ENCODE measurements at places on chromosomes 6 and 20.

- no peak for DNase-seq
Observed at GRCh38 chr20:58843128-58843556, 7.6 kb downstream of the GNAS-AS1 start.

- no peak for DNase-seq
Observed at GRCh38 chr6:133991096-133991593, 38.1 kb downstream of the TBPL1 start.

GRCh38 chr20:44770484-44771171 lies 25.0 kb downstream of the KCNK15 start:
- peak; percentile 15 for DNase-seq

DNA sequence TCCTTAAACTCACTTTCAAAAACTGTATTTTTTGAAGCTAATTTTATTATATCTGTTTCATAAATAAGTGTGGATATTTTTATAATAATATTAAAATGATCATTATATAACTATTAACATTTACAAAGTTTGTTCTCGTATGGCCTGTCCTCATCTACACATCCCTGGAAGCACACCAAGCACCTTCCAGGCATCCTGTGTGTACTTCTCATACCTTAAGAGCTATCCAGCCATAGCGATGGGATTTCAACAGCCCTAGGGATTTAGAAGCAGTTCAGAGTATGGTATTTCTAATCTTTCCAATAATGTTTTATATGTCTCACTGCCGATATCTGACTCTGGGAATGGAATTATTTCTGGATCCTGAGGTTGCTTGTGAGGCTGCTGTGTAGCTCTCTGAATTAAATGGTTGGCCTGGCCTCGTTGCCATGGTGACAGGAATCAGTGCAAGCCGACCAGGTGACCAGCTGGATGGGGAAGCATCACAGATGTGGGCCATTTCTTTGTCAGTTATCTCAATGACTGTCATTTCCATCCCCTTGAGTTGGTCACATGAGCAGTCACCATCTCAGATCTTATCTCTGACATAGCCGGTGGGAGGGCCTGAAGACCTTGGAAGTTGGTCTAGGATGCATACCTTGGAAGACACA lies 265.2 kb upstream of the RIN2 start:
- DNase-seq = no peak

DNA sequence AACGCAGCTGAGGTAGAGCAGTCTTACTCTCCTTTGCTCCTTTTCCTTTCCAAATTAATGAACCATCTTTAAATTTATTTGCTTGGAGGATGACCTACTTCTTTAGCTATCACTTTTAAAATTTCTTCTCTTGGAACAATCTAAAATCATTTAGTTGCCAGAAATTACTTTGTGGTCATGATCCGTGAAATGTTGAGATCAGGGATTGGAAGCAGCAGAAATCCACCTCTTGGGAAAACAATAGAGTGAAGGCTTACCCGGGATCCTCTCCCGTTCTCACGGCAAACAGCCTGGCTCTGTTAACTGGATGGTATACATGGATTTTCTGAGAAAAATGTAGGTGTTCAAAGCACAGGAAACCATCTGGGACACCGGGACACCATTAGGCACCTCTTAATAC lies 7.7 kb downstream of the AKAP12 start:
- no peak for DNase-seq

- DNase-seq = no peak
Observed at GRCh38 chr20:37235065-37235464, 26.5 kb downstream of the GHRH start.

DNA sequence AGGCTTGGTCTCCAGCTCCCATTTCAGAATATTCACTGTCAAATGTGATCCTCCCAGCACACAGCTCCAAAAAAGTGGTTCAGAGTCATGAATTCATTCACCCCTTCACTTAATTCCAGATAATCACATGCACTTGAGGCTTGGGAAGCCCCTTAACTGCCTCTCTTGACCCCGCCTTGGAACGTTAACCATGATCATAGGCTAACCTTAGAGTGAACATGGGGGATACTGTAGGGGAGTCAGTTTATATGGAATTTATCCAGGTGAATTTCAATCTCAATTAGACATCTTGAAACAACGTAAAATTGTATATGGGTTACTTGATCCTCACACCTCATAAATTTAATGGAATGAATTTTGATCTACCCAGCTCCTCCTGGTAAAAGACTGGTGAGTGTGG lies 346.8 kb upstream of the ARID1B start:
- no peak for DNase-seq

- no peak for DNase-seq
Observed at GRCh38 chr6:109925075-109925474, 53.0 kb upstream of the GPR6 start.
